ENCODE measurements at places on chromosomes 6 and 20.

DNA sequence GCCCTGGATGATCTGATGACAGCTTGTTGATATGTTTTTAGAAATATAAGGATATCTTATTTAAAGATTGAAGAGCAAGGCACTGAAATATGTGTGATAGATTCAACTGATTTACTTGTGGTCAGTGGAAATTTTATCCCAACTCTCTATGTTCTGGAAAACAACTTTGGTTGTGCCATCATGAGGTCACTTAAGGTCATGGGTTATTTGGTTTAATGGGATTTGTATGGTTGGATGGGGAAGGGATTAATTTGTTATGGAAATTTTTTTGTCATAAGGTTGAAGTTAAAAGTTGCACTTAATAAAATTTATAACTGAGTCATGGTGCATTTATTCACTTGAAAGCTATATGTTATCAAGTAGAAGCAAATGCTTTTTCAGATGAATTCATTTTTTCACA lies 214.3 kb upstream of the LAMP5 start:
- no peak for DNase-seq

DNA sequence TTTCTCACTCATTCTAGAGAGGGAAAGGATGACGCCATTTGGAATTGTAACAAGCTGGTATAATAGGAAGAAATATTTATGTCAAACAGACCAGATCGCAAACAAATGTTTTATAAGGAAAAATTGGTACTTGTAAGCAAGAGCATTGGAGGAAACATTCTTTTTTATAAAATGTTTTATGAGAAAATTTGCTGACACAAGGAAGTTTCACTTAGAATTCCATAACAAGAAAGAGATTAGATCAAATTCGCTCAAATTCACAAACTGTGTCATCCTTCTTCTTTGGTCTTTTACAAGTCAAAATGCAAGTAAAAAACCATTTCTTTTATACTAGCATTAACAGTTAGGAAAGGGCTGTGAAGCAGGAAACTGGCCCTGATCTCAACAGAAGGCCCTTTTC lies 179.9 kb downstream of the TRDN start:
- no peak for DNase-seq

GRCh38 chr20:15760001-15760621 lies 813.1 kb downstream of the KIF16B start:
- DNase-seq = no peak

- DNase-seq = no peak
Observed at GRCh38 chr6:7438011-7438410, 48.4 kb downstream of the RIOK1 start.

DNA sequence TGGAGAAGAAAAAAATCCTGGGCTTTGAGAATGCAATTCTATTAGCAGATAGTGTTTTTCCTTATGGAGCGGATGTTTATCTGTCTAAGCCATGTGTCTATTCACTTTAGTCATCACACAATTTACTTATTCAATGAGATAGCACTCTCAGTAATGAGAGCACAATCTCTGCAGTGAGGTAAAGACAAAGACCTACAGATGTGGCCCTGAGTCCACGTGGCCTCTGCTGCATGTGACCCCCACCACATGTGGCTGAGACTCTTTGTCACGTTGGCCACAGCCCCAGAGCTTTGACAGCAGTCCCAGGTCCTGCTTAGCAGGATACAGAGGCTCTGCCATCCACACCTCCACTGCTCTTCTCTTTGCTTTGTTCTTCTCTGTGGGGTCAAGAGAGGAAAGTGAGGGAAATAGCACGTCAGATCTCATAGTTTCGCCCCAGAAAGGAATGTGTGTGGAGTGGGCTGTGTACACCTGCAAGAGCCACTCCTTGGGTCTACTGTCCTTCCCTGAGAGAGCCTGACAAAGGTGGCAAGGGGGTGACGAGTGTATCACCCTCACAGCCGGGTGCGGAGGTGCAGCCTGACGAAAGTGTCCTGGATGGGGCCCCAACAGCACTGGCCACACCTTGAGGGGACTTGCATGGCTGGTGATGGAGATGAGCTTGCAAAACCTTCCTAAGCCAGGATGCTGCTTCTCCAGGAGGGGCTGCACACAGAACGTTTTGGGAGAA lies 40.7 kb downstream of the ZNF831 start:
- no peak for DNase-seq

GRCh38 chr20:58228103-58228483 lies 360 bp downstream of the ANKRD60 start:
- DNase-seq = peak; percentile 51

DNA sequence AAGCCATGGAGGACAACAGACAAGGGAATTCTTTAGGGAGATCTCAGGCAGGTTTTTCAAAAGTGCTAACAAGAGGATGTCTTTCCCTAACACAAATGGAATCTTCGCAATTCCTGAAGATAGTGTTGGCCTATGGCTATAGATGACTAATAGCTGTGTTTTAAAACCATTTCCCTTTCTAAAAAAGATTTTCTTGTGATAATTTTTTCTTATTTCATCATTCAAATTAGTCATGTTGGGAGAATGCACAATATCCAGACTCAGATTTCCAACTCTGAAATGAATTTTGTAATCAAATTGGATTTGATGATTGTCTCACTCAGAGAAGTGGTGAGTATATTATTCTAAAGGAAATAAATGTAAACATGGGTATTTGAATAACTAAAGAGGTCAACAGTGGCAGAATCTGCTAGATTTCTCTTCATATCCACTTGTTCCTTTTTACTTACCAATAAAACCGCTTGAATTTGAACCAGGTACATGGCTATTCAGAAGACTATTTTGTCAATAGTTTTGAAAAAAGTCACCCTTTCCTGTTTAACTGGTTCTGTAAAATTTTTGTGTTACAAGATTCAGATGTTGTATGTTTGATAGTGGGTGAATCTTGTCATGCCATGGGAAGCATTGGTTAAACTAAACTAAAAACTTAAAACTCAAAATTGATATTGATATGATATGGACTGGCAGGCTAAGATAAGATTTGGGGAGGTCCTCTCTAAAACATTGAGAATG lies 1223.7 kb upstream of the EYS start:
- DNase-seq = no peak

DNA sequence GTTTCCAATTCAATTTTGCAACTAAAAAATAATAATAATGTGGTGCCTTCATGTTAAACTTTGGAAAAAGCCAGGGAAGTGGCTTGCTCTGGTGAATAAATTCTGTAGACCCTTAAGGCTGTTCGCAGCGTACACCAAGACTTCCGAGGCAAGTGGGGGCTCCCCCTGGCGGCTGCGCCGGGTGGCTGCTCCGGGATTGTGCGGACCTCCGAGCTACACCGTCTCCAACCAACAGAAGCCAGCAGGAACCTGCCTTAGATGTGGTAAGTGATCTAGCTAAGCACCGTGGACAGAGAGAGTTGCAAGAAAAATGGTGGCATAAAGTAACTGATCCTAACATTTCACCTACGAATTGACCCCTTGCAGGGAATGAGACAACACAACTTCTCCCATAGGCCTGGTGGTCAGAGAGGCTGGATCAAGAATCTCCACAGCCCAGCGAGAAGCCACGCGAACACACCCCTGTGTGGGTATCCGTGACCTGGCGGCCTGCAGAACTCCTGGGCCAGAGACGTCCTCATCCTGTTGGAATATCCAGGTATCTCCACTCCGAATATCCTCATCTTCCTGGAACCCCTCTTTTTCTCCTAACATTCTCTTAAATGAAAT lies 69.6 kb downstream of the TBXT start:
- DNase-seq = no peak

DNA sequence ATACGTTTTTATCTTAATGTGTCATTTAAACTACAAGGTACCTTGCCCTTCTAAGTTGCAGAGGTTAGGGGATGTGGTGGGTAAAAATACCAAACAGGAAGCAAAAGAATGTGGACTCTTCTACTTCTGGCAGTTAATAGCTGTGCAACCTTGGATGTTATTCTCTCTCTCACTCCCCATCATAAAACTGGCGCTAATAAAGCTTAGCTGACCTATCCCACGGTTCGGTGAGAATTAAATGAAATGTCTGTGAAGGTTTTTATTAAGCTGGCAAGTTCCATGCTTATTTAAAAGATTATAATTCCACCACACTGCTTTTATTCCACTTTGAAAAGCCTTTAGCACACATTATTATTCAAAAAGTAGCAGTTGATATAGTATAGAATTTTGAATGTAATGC lies 127.8 kb upstream of the SLC22A23 start:
- DNase-seq = no peak

DNA sequence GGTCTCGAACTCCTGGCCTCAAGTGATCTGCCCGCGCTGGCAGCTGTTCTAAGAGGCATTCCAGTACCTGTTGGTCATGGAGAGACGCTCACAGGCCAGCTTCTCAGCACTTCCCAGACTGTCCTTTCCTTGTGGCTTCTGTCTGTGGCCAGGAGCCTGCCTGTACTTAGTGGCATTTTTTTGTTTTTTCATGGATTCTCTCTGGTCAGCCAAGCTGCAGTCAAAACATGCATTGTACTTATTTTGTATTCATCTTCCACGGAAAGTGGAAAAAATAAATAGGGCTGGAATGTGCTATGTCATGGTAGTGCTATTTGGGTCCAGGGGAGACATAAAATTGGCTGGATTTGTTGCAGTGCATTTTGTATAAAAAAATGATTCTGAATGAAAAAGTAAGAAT lies 29.1 kb downstream of the ZDHHC14 start:
- DNase-seq = no peak

- no peak for DNase-seq
Observed at GRCh38 chr20:38083338-38084048, 49.9 kb downstream of the RPRD1B start.

DNA sequence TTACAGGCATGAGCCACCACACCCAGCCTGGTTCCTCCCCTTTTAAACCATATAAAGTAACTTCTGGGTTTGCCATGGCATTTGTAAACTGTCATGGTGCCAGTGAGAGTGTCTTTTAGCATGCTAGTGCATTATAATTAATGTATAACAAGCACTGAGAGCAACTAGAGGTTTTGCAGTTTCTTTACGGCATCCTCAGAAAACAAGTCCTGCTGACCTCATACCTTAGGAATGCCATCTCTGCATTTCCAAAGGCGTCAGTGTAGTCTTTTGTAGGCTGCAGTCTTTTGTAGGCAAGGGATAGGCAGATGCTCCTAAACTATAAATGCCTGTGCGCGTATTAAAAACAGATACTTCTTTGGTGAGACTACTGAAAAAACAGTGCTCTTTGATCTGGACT lies 75.0 kb upstream of the EZR start:
- no peak for DNase-seq

DNA sequence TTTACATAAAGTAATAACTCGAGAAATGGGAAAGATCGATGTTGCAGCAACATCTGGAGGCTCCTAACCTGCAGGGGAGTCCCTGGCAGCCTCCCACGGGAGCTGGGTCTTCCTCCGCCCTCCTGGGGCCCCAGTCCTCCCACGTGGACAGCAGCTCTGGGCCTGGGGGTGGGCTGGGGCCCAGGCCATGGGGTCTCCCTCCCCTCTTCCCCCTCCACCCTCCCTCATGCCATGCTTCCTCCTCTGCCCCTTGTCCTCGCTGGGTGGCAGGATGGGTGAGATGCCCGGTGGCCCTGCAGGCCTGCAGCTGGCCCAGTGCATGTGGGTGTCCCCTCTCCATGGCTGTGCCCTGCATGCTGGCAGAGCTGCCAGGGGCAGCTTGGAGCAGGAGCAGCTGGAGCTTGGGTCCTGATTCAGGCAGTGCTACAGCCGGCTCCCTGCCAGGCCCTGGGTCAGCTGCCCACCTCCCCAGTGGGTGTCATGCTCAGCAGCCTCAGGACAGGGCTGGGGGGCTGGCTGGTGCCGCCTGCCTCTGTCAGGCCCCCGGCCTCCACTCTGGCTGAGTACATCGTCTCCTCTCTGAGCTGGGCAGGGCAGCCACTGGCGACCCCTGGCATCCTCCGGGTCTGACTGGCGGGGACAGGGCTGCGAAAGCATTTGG lies 48.9 kb upstream of the BHLHE23 start:
- DNase-seq = no peak

- DNase-seq = no peak
Observed at GRCh38 chr6:23394681-23395080, 731.3 kb upstream of the NRSN1 start.

DNA sequence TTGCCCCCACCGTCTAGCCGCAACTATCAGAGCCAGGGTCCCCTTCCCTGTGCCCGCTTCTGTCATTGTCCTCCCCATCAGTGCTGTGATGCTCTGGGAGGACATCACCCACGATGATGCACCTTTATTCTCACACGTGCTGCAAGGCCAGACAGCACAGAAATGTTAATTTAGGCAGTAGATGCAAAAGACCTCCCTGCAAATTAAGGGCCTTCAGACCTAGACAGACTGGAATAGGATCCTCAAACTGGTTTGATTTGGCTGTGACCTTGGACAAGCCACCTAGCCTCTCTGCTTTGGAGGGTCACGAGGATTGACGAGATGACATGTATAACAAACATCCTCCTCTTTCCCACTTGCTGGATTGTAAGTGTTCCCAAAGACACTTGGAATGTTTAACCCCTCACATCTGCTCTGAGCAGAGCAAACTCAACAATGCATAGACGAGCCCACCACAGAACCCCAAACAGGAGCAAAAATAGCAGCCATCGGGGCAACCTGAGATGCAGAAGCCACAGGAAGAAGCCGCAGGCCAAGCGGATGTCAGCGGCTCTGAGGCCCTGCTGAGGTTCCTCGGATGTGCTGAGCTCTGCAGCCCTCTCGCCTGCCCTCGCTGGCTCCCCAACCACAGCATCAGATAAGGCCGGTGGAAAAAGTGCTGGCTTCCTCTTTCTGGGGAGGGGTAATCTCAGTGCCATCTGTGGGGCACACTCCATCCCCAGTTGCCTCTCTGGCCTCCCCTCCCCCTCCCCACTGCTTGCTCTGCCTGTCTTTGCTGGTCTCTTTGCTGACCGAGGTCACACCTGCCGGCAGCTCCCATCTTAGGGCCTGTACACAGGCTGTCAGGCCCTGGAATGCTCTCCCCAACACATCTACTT lies 35.3 kb downstream of the TOX2 start:
- peak; percentile 27 for DNase-seq

GRCh38 chr20:31260326-31260932 lies 3.0 kb downstream of the DEFB115 start:
- DNase-seq = no peak

DNA sequence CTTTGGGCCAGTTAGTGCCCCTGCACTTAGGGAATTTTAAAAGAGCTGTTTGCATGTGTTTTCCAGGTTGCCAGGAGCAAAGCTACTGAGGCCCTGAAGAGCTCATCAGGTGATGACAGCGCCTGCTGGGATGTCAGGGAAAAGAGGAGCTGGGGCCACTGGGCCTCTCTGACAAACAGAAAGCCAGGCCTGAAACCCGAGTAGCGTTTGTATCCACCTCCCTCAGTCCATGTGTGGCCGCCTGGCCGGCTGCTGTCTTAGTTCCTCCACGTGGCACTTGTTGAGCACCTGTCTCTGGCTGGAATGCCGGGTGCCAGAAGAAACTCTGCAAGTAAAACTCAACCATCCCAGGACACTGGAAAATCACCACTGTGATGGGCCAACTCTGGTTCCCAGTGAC lies 601.2 kb downstream of the CDH26 start:
- no peak for DNase-seq

GRCh38 chr20:34401741-34402455 lies 38.8 kb downstream of the ITCH start:
- DNase-seq = no peak

- no peak for DNase-seq
Observed at GRCh38 chr6:55286824-55287223, 40.4 kb upstream of the GFRAL start.

- no peak for DNase-seq
Observed at GRCh38 chr6:3041606-3042005, 26.7 kb upstream of the RIPK1 start.

All from stimulated activated naive CD4-positive, alpha-beta T cell (primary cell).